ENCODE measurements at places on chromosomes 1 and 21.

DNA sequence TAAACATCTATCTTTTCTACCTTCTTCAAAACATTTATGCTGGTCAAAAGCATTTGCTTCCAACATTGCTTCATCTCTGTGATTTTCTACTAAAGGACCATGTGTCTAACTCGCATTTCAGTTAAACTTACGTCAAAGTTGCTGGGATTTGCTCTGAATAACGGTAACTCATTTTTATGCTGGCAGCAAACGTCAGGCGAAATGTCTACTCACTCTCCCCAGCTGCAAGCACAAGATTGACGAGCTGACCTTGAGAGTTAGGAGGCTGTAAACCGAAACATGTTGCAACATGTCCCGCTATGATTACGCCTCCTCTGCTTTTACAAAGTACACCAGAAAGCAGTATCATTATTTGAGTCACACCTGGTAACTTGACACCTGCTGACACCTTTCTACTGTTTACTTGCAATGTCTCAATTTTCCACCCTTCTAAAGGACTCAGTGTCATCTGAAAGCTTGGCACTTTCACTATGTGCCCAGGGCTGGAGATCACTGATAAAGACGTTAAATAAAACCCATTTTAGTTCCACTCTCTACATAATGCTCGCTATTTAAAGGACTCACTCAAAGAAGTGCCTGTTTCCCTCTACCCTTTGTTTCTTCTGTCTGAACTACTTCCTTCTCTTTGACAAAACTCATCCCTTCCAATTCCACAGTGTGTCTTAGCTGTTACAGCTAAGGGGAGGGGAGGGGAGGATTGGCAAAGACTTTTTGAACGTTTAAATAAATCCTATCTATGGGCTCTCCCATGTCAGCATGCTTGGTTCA is 111.9 kb downstream of the PTPN14 start:
- DNase-seq = peak; percentile 71

DNA sequence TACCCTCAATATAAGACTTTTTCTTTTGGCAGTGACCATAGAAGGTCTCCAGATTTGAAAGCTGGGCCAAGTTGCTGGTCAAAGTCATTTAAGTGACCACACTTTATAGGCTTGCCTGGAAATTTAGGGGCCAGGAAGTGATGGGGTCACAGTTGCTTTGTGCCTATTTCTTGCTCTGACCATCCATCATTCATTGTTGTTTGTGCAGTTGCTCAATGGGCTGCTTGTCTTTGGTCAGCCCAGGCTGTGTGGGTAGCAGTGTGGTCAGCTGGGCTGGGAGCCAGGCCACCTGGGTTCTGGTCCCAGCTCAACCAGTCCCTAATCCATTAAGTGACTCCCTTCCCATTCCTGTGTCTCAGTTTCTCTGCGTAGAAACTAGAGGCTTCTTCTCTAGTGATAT is 2.1 kb upstream of the OTUD7B start:
- DNase-seq = no peak

DNA sequence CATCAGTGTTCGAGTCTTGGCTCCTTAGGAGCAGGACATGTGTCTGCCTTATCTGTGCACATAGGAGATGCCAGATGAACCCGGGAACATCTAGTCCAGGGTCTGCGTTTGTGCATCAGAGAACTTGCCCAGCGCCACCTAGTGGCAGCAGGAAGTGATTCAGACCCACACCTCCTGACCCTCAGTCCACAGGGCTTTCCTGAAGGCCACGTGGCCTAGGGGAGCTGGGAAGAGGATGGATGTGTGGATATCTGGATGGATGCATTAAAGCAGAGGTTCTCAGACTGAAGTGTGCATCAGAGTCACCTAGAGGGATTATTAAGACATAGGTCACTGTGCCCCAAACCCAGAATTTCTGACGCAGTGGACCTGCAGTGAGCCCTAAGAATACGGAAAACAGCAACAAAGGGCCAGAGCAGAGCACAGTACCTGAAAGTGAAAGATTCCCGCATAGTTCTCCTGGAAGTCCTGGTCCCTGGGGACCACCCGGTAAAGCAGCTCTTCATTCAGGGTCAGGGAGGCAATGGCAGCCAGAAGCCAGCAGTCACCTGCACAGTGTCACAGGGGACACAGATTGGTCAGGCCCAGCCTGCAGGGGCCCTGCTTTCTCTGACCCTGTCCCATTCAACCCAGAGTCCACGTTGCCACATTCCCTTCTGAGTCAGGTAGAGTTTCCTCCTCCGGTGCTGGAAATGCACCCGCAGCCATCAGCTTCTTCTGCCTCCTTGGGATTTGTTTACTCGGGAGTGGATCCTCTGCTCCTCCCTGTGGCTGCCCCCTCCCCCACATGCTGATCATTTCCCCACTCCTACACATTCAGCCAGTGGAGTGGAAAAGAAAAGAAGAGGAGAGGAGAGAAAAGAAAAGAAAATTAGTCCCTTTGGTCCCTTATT is 37.0 kb downstream of the CAPN8 start:
- no peak for DNase-seq

DNA sequence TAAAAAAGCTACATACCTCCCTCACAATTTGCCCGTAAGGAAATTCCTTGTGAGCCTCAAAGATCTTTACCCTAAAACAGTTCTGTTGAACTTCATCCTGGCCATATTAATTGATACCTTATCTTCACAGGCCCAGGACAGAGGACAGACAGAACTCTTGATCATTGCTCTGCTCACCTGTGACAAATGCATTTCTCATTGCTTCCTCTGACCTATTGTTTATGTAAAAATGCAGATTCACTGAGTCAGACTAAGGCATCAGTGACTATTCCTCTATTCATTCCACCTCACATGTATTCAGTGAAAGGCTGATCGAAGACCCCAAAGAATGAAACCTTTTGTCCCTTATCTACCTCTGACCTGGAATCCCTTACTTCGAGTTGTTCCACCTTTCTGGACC is 61.0 kb downstream of the BACH1 start:
- DNase-seq = no peak

- no peak for DNase-seq
Measured at GRCh38 chr1:209416039-209416438, 167.5 kb upstream of the CAMK1G start.

- no peak for DNase-seq
Measured at GRCh38 chr21:14690886-14691285, 144.8 kb upstream of the SAMSN1 start.

- no peak for DNase-seq
Measured at GRCh38 chr1:22913421-22914141, 59.1 kb downstream of the LACTBL1 start.

- DNase-seq = no peak
Measured at GRCh38 chr1:167084757-167085156, 5.4 kb downstream of the GPA33 start.

GRCh38 chr21:19256934-19257660 is 853.5 kb upstream of the TMPRSS15 start:
- DNase-seq = no peak

DNA sequence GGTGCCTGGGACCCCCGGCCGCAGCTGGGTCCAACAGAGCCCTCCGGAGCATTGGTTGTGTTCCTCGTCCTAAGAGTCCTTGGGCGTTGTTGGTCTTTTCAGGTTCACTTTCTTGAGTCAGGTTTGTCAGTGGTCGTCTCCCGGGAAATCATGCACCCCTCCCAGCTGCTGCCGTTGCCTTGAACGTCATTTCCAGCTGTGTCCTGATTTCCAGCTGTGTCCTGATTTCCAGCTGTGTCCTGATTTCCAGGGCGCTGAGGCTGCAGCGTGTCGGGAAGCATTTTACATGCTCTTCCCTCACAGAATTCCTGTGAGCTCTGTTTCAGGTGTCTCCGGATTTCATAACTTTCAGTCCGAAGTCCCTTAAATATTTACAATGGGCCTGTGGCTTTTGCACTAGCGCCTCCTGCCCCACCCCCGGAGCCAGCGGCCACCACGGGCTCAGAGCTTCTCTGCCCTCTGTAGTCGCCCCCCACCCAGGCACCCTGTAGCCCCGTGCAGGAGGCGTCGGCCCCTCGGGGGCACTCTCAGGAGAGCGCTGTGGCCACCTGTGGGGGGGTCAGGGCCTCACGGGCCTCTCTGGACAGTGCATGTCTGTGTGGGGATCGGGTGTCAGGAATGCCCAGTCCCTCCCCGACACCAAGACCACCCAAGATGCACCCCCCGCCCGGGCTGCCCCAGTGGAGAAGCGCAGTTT is 66.7 kb downstream of the COL18A1 start:
- DNase-seq = no peak

DNA sequence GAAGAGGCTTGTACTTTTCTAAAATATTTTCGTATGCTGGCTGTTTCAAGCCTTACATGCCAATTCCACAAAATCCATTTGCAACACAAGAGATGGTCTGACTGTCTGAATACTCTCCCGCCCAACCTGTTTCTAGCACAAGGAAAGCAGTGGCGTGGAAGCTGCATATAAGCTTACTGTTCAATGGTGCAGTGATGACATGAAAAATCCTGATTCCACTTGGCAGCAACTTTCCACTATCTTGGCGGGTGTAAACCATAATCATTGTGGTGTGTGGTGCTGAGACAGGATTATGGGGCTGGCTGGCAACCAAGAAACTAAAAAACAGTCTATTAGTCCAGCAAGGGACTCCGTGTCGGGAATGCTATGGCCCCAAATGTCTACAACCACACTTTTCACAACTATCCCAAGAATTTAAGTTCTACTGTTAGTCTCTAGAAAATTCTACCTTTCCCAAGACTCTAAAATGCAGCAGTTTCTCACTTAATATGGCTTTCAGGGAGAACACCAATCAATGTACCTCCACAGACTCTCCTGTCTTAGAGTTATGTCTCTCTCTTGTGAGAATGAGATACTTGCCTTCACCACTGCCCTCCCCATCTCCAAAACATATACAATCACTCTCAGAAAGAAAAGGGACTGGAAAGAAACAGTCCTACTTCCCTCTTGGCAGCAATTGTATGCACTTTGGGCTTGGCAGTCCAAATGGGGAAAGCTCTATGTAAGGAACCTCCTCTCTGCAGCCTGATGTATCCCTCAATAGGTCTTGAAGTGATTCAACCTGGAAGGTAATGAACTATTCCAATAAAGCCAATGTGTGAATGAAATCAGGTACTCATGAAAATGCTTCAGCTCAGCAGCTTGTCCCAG is 9.5 kb downstream of the COLGALT2 start:
- DNase-seq = no peak

- DNase-seq = no peak
Measured at GRCh38 chr1:164858096-164858632, 299.2 kb downstream of the PBX1 start.

- DNase-seq = no peak
Measured at GRCh38 chr1:14897997-14898645, 255.4 kb upstream of the TMEM51 start.

GRCh38 chr1:42006836-42007235 is 88.1 kb upstream of the HIVEP3 start:
- no peak for DNase-seq

GRCh38 chr1:16371725-16372124 is 4.7 kb downstream of the SZRD1 start:
- DNase-seq = no peak

DNA sequence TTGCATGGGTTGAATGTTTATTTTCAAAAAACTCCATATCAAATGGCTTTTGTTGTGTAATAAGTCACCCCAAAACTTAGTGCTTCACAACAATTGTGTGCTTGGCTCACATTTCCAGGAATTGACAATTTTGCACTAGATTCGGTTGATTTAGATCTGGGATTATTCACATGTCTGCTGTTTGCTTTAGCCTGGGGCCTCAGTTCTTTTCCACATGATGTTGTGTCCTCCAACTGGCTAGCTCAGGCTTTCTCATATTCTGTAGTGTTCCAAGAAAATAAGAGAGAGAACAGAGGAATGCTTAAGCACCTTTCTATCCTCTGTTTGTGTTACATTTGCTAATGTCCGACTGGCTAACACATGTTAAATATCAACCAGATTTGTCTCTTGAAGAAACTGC is 281.5 kb upstream of the ADGRL4 start:
- no peak for DNase-seq

DNA sequence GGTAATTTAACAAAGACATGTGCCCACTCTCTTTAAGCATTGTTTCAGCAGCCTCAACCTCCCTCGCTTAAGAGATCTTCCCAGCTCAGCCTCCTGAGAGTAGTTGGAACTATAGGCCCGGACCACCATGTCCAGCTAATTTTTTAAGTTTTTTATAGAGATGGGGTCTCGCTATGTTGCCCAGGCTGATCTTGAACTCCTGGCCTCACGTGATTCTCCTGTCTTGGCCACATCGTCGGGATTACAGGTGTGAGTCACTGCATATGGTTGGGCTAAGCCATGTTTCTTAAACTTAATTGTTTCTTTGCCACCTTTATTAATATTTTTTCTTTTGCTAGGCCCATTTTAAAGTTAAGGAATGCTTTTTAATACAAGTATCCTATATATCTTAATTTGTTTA is 18.6 kb upstream of the AGPAT3 start:
- DNase-seq = no peak

GRCh38 chr21:36330904-36331303 is 10.9 kb downstream of the MORC3 start:
- no peak for DNase-seq

DNA sequence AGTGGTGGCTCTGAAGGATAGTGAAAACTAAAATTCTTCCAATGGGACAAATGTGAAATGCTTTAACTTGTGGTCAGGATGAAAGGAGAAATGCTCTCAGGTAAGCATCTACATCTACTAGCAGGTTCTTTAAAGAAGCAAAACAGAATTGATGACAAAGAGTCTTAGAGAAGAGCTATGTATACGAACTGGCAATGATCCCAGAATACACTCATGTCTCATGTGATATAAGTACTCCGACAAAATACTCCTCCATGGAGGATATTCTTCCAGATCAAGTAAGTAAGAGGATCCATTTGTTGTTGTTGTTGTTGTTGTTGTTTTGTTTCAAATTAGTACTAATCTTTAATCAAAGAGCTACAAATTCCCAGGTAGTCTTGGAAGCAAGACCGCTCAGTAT is 174.0 kb upstream of the ATP1B1 start:
- DNase-seq = no peak

DNA sequence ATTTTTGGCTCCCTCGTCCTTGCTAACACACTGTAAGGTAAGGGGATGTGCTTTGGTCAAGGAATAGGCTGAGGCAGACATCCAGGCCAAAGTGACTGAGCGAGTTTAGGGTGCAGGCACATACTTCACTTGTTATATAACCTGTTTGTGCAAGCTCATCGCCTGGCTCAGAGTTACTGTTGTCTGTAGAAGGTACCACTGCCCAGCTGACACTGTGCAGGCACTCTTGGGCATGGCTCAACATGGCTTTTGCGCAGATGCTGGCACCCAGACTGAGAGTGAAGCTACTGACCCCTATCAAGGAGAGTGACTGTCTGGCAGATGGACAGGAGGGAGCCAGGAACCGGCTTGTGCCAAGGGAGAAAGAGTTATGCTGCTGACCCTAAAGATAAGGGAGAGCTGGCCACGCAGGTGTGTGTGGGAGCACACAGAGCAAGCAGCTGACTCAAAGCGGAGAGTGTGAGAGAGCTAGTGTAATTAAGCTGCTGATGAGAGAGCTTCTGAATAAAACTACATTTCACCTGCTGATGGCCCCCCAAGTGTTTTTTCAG is 307.3 kb upstream of the USP24 start:
- DNase-seq = no peak

GRCh38 chr1:45355683-45356082 is 15.4 kb upstream of the MUTYH start:
- no peak for DNase-seq

- DNase-seq = no peak
Measured at GRCh38 chr1:107110326-107110725, 30.5 kb upstream of the NTNG1 start.

Data from NCI-H187 treated with DMSO at 0.1 percent for 48 hours (cell line).